IMR-90 (cell line): ENCODE measurements at places on chromosomes 11 and 22.

GRCh38 chr11:27201454-27202302, 161.1 kb downstream of the BBOX1 start:
- H3K4me1 ChIP-seq = peaks cover 2% of the 10 kb centered on the region; the same call in 1 of the 2 replicates
- H3K4me3 ChIP-seq = no peak overlapping the region
- H3K36me3 ChIP-seq = no peaks in the 10 kb centered on the region
- H3K27ac ChIP-seq = no peak overlapping the region
- peak; percentile 48 for DNase-seq

DNA sequence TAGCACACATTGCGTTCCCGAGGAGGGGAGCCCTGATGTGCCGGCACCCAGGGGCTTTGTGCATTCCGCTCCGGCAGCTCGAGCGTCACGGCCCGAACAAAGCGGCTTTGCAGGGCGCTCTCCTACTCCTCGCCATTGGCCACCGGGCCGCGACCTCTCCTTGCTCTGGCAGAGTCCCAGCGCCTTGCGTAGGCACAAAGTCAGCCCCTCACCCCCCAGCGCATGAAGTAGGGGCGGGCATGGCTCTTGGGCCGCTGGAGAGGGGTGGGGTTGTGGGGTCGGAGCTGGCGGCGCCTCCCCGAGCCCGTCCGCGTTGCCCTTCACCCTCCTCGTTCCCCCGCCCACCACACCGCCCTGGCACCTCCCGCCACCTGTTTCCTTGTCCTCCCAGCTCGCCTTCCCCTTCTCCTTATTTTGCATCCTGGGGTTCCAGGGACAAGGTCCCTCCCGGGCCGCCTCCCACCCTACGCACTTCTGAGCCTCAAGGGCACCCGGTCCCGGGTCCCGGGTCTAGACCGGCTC, 753 bp upstream of the PPARA start:
- peaks cover 3% of the 10 kb centered on the region for H3K4me1 ChIP-seq
- H3K36me3 ChIP-seq = peaks cover 6% of the 10 kb centered on the region; the same call in 1 of the 2 replicates
- peak overlapping the region; percentile 85 for H3K4me3 ChIP-seq
- DNase-seq = no peak
- H3K27ac ChIP-seq = no peak overlapping the region; the same call in 1 of the 2 replicates
- peaks cover 47% of the 10 kb centered on the region for H3K27me3 ChIP-seq

DNA sequence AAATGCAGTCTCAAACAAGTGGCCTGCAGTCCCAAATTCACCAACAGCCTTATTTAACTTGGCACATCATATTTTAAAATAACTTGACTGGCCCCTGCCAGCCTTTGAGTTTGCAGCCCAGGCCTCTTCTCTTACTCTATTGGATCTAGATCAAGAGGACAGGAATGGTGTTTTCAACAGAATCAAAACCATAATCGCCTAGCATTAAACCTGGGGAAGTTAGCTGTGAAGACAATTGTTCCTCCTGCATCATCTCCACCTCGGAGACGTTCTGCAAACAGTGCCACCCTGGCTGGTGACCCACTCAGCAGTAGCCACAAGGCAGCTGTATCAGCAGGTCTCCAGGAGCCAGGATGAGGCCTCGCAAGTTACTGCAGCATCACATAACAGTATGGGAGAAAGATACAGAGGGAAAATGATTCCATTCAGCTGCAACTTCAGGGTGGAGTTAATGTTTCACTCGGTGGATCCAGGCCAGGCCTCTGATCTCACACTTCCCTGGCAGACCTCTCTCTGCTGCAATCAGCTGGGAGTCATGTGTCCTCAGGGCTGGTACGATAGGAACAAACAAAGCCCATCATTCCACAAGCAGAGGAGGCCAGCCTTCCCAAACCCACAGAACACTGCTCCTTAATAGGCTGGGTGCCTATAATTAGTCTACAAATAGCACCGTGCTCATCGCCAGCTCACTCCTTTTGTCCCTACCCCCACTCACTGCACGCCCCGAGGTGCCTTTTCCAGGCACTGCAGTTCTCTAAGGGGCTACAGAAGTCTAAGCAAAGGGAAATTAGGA, 18.6 kb upstream of the SCN2B start:
- H3K36me3 ChIP-seq = no peaks in the 10 kb centered on the region
- no peaks in the 10 kb centered on the region; the same call in 1 of the 2 replicates for H3K27me3 ChIP-seq
- no peak overlapping the region for H3K27ac ChIP-seq
- H3K4me3 ChIP-seq = no peak overlapping the region
- peak; percentile 64 for DNase-seq

DNA sequence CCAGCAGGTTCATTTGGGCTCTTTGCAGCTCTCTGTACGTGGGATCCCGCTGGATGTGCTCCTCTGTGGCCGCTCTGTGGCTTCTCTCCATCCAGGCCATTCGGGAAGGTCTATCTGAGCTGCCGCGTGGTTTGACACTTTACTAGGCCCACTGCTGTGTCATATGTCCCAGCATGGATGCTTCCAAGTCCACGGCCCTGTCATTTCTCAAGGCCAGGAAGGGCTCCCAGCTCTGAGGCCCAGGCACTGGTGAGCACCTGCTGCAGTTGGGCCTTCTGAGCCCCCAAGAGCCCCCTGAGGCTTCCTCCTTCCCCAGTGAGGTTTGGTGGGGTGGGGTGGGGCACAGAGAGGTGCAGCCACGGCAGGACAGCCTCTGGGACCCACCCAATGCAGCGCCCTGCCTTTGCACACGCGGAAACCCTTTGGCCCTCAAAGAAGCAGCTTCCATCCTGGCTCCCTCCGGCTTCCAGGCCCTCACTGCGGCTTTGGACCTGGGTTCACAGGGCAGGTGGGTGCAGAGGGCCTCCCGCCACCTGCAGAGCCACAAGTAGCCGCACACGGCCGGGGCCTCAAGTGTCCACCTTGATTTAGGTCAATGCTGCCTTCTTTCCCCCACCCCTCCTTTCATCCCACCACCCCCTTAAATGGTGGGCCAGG, 44.5 kb upstream of the FGF3 start:
- H3K4me3 ChIP-seq = no peak overlapping the region

DNA sequence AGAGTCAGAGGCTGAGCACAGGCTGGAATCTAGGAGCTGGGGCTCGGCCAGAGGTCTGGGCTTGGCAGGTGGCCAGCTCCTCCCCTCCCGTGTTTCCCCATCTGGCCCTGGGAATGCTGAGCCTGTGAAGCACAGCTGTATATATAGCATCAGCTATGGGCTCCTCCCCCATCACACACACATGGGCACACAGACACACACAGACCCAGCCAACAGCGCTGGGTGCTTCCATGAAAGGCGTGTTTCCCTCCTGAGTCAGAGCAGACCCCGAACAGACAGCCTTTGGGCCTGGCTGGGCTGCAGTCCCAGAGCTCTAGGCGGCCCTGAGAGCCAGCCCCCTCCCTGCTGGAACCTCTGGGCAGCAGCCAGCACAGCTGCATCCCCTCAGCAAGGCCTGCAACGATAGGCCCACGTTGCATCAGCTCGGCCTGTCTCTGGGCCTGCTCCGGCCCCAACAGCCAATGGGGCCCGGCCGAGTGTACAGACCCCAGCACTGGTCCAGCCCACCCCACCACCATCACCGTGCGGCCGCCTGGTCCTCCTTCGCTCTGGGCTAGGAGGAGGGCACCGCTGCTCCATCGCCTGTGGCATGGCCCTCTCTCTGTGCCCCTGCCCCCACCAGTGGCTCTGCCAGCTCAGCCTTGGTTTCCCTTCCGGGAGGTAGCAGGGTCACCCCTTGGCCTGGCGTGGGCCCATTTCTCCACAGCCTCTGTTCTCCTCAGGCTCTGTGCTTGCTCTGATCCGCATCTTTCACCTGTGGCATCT, 7.6 kb upstream of the SERPINH1 start:
- DNase-seq = peak; percentile 100
- no peaks in the 10 kb centered on the region for H3K36me3 ChIP-seq
- peaks cover 36% of the 10 kb centered on the region for H3K4me1 ChIP-seq
- H3K27ac ChIP-seq = peak overlapping the region; percentile 96

DNA sequence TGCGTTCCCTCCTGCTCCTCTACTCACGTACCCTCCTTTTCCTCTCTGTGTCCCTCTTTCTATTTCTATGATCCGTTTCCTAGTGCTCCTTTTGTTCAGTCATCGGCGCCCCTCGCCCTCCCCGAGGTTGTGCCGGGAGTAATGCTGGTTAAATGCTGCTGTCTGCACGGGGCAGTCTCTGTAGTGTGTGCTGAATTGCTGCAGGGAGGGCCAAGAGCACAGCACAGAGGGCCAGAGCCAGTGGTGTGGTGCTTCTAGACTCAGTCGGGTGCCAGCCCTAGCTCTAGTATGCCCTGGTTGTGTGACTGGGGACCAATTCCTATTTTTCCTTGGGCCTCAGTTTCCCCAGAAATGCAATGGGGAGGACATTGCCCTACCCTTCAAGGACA, 98.3 kb downstream of the PKNOX2 start:
- peak overlapping the region; percentile 92 for H3K27ac ChIP-seq
- no peaks in the 10 kb centered on the region for H3K27me3 ChIP-seq
- peaks cover 32% of the 10 kb centered on the region for H3K4me1 ChIP-seq

DNA sequence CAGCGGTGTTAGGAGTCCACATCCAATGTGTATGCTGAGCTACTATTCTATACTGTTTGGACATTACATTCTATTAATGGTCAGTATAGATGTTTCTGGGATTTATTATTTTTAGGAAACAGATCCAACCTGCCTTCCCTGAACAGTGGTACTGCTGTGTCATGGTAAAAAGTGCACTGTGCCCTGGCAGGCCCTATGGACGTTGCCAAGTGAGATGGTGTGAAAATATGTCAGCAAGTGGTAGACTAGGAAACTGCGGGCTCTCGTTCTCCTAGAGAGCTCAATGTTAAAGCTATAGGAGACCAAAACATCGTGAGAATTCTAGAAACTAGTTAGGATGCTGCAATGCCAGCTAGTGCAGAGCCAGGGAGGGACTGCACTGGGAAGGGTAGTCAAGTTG, 26.0 kb upstream of the CYP2D6 start:
- H3K4me3 ChIP-seq = no peak overlapping the region
- DNase-seq = no peak
- no peaks in the 10 kb centered on the region for H3K27me3 ChIP-seq

DNA sequence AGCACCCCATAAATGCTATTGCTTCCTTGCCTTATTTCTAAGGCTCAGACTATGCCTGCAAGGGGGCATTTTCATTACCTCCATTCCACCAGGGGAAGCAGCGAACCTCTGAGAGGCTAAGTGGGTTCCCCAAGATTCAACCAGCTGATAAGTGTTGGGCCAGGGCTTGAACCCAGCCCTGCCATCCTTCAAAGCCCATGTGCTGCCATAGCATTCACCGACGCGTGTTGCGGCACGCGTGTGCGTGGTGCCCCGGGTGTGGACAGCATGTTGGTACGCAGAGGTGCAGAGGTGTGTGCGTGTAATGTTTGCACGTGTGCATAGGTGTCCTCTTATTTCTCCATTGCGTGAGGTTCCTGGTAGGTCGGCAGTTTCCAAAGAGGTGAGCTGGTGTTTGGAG, 66.0 kb upstream of the PPARA start:
- no peak overlapping the region for H3K27ac ChIP-seq
- peaks cover 51% of the 10 kb centered on the region for H3K4me1 ChIP-seq
- H3K4me3 ChIP-seq = no peak overlapping the region
- no peak for DNase-seq
- no peaks in the 10 kb centered on the region for H3K27me3 ChIP-seq
- H3K36me3 ChIP-seq = peaks cover 37% of the 10 kb centered on the region

DNA sequence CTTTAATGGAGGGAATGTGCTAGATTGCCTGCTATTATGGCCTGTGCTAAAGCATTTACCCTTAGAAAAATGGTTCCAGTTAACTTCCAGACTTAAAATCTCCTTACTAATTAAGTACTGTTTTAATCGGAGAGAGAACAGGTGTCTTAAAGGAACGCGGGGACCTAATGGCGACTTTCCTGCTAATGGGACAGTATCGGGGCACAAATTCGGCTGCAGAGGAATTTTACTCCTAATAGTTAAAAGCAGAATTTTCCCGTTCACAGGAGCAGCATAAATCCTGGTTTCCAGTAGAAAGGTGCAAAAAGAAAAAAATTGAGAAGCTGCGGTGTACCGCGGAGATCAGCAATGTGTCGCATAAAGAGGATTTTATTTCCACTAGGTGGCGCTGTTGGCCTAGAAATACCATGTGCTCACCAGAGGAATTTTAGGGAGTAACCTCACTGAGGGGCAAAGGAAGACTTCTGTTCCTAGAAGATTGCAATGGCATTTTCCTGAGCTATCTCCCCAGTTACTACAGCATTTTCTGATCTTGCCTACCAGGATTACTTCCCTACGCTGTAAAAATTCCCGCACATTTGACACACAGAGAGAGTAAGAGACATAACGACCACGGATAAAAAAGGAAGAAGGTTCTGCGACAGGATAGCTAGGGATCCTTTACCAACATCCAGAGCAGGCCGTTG, 44.5 kb downstream of the ZNF280B start:
- H3K4me1 ChIP-seq = no peaks in the 10 kb centered on the region
- H3K27ac ChIP-seq = no peak overlapping the region
- peak; percentile 57 for DNase-seq
- H3K36me3 ChIP-seq = no peaks in the 10 kb centered on the region

- no peaks in the 10 kb centered on the region for H3K27me3 ChIP-seq
- peaks cover 32% of the 10 kb centered on the region for H3K4me1 ChIP-seq
- H3K36me3 ChIP-seq = no peaks in the 10 kb centered on the region
- H3K27ac ChIP-seq = peak overlapping the region; percentile 92
- DNase-seq = no peak
These were observed 97.8 kb downstream of the PKNOX2 start for GRCh38 chr11:125262194-125262829.

DNA sequence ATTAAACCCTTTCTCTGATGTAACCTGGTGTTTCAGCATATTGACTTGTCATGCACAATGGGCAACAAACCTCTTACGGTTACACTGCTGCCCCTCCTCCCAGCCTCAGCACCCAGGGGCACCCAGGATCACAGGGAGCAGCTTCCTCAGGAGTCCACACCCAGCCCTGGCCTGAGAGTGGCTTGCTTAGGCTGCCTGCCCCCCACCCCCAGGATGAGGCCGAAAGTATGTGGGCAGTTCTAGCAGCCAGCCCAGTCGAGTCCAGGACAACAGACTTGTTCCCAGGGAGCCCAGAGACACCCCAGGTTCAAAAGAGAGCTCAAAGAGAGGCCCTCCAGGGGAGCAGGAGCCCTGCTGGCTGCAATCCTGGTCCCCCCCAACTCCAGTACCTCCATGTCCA, 108.1 kb upstream of the THY1 start:
- H3K36me3 ChIP-seq = no peaks in the 10 kb centered on the region
- no peak overlapping the region for H3K4me3 ChIP-seq
- H3K4me1 ChIP-seq = no peaks in the 10 kb centered on the region
- H3K27me3 ChIP-seq = peaks cover 65% of the 10 kb centered on the region
- no peak overlapping the region for H3K27ac ChIP-seq
- DNase-seq = no peak

DNA sequence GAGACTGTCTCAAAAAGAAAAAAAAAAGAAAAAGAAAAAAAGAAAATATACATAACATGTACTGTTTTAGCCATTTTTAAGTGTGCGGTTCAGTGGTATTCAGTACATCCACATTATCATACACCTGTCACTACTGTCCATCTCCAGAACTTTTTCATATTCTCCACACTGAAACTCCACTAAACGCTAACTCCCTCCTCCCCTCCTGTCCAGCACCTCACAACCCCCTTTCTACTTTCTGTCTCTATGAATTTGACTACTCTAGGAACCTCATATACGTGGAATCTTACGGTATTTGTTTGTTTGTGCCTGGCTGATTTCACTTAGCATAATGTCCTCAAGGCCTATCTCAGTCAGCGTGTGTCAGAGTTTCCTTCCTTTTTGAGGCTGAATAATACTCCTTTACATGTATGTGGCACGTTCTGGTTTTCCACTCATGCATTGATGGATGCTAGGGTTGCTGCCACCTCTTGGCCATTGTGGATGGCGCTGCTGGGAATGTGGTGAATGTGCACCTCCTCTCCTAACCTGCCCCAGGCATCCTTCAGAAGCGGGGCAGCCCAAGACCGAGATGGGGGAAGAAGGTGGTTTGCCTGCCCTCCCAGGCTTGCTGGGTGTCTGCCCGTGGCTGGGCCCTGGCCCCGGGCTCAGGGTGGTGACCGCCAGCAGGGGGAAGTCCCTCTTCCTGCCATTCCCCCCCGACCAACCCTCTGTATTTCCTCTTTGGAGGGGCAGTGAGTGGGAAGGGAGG, 60.5 kb downstream of the BCR start:
- H3K4me3 ChIP-seq = no peak overlapping the region
- no peaks in the 10 kb centered on the region for H3K27me3 ChIP-seq
- H3K27ac ChIP-seq = no peak overlapping the region
- H3K4me1 ChIP-seq = peaks cover 20% of the 10 kb centered on the region
